Large intestine (tissue), 12 donors: ENCODE measurements at places on chromosomes 11 and 22.

DNA sequence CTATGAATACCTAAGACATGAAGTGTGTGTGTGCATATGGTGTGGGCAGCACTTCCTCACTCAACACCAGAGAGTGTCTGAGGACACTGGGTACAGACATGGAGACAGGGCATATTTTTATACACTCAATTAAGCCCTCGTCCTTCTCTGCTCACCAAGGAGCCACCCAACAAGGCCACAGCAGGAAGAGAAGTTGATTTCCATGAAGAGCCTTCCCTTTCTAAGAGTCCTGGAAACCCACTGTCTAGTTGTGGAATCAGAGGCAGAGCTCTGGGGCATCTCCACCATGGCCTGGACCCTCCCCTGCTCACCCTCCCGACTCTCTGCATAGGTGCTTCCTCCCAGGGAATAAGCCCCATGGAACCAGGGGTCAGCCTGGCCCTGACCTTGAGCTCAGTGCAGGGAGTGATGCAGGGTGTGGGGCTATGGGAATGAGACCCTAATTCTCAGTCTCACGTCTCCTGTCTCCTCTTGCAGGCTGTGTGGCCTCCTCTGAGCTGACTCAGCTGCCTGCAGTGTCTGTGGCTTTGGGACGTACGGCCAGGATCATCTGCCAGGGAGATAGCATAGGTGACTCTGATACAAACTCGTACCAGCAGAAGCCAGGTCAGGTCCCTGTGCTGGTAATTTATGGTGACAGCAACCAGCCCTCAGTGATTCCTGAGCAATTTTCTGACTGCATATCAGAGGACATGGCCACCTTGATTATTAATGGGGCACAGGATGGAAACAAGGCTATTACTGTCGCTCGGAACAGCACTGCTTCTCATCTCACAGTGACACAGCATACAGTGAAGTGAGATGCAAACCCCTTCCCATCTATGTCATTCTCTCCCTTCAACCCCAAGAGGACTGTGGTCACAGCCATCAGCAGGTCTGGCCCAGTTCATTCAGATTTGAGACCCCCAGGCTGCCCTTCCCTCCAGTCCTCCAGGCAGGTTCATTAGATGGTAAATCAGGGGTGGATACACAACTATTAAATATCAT lies 14.6 kb upstream of the IGLL5 start:
- no peak for DNase-seq
- H3K27me3 ChIP-seq: no peaks in the 10 kb centered on the region
- no peak overlapping the region for H3K4me3 ChIP-seq
- H3K36me3 ChIP-seq: no peaks in the 10 kb centered on the region

DNA sequence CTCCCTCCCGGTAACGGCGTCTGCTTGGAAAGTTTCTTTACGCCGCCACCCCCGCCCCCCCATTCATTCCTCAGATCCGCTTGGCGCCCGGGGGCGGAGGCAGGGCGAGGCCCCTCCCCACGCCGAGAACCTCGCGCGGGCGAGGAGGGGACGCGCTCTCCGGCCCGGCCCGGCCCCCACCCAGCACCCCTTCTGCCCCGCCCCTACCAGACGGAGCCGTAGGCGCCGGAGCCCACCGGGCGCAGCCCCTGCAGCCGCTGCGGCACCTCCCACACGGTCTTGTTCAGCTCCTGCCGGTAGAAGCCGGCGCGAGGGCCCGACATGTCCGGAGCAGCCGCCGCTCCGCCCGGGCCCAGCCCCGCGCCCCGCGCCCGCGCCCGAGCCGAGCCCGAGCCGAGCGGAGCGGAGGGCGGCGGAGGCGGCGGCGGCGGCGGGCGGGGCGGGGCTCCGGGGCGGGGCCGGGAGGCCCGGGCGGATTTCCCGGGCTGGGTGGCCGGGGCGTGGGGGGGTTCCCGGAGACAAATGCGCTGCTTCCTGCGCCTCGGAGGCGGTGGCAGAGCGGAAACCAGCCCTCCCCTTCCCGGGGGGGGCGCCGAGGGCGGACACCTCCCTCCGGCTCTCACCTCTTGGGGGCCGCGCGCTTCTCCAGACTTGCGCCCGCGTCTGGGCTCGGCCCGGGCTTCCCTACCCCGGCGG lies at the start of gene MAPK11:
MAPK11 (minus strand) TSS at position 411 of the 696 bp plus-strand sequence; CDS start at position 323, 88 bp downstream.
- no peak within 1 kb of the TSS for H3K27ac ChIP-seq
- H3K27me3 ChIP-seq: peaks cover 55% of the 10 kb centered on the region
- peaks cover 5% of the 10 kb centered on the region for H3K36me3 ChIP-seq
- DNase-seq: no peak
- peaks cover 22% of the 10 kb centered on the region for H3K4me1 ChIP-seq
- peak within 1 kb of the TSS; percentile 39 for H3K4me3 ChIP-seq

GRCh38 chr22:44664149-44664548 lies 37.9 kb upstream of the PRR5 start:
- DNase-seq: no peak
- H3K4me1 ChIP-seq: peaks cover 3% of the 10 kb centered on the region
- H3K36me3 ChIP-seq: no peaks in the 10 kb centered on the region
- H3K4me3 ChIP-seq: no peak overlapping the region

DNA sequence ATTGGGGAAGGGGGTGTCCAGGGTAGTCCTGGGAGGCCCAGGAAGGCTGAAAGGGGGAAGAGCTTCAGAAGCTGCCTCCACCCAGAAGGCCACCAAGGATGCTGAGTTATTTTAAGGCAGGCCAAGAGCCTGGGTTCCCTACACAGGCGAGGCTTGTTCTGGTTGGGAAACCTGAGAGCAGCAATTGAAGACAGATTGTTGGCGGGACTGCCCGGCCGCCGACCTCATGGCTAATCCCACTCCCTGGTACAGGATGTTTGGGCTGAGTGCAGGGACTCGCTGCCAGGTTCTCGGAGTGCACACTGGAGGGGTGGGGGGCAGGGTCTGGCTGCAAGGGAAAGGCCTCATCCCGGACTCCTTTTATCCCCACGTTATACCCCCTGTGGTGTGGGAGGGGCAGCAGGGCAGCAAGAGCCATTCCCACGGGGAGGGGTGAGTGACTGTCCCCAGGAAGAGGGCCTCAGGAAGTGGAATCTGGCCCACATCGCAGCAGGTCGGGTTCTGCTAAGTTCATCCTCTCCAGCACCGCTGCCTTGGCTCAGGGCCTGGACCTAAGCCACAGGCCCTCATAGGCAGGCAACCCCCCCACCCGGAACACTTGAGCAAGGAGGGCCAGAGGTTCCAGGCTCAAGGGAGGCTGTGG lies 43.6 kb upstream of the PRR5 start:
- no peak overlapping the region for H3K4me3 ChIP-seq
- DNase-seq: peak; percentile 36
- no peaks in the 10 kb centered on the region for H3K36me3 ChIP-seq
- no peaks in the 10 kb centered on the region for H3K4me1 ChIP-seq
- no peaks in the 10 kb centered on the region for H3K27me3 ChIP-seq

GRCh38 chr11:43021466-43021865 lies 290.3 kb upstream of the API5 start:
- no peaks in the 10 kb centered on the region for H3K36me3 ChIP-seq
- H3K4me1 ChIP-seq: no peaks in the 10 kb centered on the region
- no peaks in the 10 kb centered on the region for H3K27me3 ChIP-seq
- DNase-seq: no peak
- no peak overlapping the region for H3K27ac ChIP-seq

DNA sequence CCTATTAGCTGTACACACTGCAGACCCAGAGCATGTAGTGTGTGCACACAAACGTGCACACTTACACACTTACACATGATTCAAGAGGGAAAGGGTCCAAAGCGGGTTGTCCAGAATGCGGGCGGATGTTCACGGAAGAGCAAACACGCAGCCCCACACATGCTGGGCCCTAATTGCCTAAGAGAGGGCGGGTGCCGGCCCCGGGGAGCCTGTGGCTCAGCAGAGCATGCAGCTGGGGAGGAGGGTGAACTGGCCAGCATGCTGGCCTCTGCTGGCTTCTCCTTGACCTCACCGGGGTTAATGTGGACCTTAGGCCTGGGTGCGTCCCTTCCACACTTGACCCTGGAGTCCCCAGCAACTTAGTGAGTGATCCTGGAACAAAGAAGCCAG lies 816.3 kb downstream of the BRD1 start:
- H3K27ac ChIP-seq: no peak overlapping the region
- DNase-seq: no peak
- no peak overlapping the region for H3K4me3 ChIP-seq
- no peaks in the 10 kb centered on the region for H3K4me1 ChIP-seq
- no peaks in the 10 kb centered on the region for H3K36me3 ChIP-seq

DNA sequence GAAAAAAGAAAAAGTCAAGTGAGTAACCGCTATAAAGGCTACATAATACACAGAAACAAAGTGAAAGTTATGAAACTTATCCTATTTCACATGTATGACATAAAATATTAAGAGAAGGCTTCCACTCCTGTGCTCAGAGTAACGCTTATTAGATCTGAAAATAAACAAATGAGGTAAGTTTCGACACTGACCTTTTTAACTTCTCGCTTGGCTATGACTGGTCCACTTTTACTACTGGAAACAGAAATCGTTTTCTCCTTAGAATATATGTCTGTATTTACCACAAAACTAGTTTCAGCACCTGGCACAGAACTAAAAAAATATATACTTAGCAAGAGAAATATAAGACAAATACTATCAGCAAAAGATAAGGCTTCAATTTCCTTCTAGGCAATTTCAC lies 16.4 kb downstream of the FNBP4 start:
- no peak overlapping the region for H3K27ac ChIP-seq
- DNase-seq: no peak
- H3K4me3 ChIP-seq: no peak overlapping the region
- H3K36me3 ChIP-seq: peaks cover 90% of the 10 kb centered on the region

- no peak overlapping the region for H3K27ac ChIP-seq
- H3K4me3 ChIP-seq: no peak overlapping the region
These were observed 12.6 kb upstream of the P2RY6 start for GRCh38 chr11:73259406-73260126.

- no peaks in the 10 kb centered on the region for H3K27me3 ChIP-seq
- H3K4me3 ChIP-seq: no peak overlapping the region
- no peak for DNase-seq
- peaks cover 7% of the 10 kb centered on the region for H3K36me3 ChIP-seq
- no peak overlapping the region for H3K27ac ChIP-seq
These were observed 37.8 kb downstream of the PLEKHA7 start for GRCh38 chr11:16976379-16976778.

GRCh38 chr11:113138731-113139130 lies 175.7 kb upstream of the TTC12 start:
- H3K36me3 ChIP-seq: no peaks in the 10 kb centered on the region
- no peak overlapping the region for H3K27ac ChIP-seq
- DNase-seq: no peak
- peaks cover 2% of the 10 kb centered on the region for H3K27me3 ChIP-seq
- H3K4me1 ChIP-seq: no peaks in the 10 kb centered on the region

GRCh38 chr11:34086554-34087283 lies 18.7 kb upstream of the NAT10 start:
- no peak overlapping the region for H3K27ac ChIP-seq
- H3K4me1 ChIP-seq: no peaks in the 10 kb centered on the region
- H3K36me3 ChIP-seq: peaks cover 79% of the 10 kb centered on the region
- H3K4me3 ChIP-seq: no peak overlapping the region
- H3K27me3 ChIP-seq: no peaks in the 10 kb centered on the region
